ENCODE measurements at places on chromosomes 11 and 22.

DNA sequence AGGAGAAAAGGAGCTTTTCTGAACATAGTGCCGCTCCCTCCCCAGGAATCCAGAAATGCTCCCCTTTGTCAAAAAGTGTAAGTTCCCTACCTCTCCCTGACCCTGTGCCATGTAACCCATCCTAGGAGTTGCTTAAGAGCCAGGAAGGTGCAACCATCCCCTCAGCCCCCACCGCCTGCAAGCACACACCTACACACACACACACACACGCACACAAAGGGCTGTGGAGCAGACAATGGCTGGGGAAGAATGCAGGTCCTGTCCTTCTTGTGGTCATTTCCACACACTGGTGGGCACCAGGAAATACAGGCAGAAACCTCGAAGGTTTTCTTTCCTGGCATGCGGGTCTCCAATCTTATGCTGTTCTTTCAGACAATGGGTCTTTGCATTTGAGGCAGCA is 1.2 kb downstream of the P2RX3 start:
- no peak for DNase-seq

GRCh38 chr11:78737891-78738290 is 163.2 kb upstream of the NARS2 start:
- peak; percentile 6 for DNase-seq

DNA sequence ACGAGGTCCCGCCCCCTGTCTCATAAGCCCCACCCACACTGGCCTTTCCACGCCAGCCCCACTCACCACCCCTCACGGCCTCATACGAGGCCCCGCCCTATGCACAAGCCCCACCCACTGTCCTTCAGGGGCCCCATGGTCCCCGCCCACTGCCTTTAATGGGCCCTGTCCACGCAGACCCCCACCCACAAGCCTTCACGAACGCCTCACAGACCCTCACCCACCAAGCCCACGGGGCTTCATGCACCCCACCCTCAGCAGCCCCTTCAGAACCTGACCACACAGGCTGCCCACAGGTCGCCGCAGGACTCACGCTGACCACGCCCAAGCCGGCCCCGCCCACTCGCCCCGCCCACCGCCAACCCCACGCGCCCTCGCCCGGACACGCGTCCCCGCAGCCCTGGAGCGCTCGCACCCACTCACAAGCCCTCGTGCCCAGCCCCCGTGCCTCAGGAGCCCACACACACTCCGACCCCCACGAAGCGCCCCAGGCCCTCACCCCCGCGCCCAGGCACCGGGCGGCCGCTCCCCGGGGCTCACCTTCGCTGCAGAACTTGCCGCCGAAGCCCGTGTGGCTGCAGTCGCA is 10.5 kb downstream of the NRXN2 start:
- DNase-seq, result no peak

DNA sequence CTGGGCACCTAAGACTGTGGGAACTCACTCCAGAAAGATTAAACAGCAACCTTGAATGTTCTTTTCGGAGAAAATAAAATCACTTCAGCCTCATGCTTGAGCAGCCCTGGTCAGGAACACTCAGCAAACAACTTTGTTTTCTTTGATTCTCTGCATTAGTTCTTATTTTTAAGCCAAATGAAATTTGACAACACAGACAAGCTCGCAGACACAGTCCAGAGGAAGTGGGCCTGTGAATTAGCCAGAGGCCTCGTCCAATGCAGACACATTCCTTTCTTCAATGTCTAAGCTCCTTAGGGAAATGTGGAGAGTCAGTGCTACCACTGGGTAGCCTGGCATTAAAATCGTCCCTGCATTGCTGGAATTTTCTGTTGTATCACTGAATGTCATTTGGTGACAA is 62.9 kb upstream of the CSNK2A3 start:
- DNase-seq, result no peak

GRCh38 chr22:38955250-38955905 is 2.0 kb upstream of the APOBEC3A start:
- DNase-seq, result no peak

- DNase-seq, result no peak
Measured at GRCh38 chr11:2300936-2301630, 635 bp downstream of the C11orf21 start.

DNA sequence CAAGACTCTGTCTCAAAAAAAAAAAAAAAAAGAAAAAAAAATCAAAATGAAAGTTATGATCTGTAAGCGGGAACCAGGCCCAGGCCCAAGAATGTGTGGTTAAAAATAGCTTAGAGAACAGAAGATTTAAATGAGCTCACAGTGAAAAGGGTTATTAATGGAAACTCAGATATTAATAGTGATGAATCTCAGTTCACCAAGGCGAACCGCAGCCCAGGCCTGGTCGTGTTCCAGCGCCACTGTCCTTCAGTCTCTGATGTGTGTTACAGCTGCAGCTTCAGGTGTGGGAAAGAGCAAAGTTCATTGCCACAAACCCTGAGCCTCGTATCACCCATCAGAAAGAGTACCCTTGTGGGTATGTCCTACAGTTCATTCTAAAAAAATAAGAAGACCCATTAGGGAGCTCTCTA is 107.1 kb downstream of the GAB2 start:
- DNase-seq, result no peak

DNA sequence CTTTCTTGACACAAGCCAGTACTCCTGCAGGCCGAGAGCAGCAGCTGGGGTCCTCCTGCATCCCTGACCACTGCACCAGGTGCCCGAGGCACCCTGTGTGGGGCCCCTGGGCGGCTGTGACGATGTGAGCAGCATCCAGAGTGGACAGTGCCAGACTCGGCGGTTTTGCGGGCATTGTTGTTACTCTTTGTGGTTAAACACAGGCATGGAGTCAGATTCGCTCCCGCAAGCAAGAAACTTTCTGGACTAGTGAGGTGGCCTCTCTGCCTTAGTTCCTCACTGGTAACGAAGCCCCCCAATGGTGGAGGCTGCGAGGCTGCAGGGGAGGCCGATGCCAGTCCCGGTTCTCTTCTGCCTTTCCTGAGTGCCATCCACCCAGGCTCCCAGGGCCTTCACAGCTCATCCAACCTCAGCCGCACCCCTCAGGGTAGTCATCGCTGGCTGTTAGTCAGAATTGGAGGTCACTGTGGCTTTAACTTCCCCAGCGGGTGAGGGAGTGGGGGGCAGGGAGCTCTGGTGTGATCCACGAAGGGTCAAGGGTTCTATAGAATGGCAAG is 3.7 kb upstream of the CLDN5 start:
- no peak for DNase-seq

DNA sequence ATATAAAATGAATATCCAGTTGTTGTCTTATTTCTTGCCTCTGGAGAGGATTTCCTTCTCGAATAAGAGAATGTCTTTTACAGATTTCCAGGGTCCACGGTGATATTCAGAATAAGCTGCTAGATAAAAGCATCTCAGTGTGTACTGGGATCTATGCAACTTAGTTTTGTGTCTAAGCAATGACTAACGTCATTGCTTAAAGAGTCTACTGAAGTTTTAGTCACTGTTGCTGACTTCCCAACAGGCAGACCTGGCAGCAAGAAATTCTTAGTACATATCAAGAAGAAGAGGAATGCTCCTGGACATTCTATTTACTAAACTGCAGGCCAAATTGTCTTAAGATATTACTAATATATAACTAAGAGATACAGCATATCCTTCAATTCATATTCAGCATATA is 70.3 kb downstream of the SOX6 start:
- DNase-seq, result no peak

GRCh38 chr11:1490651-1491050 is 4.1 kb upstream of the MOB2 start:
- no peak for DNase-seq

GRCh38 chr11:110173811-110174644 is 80.8 kb downstream of the ZC3H12C start:
- DNase-seq, result no peak

GRCh38 chr11:108963118-108963517 is 298.2 kb downstream of the DDX10 start:
- no peak for DNase-seq

- peak; percentile 45 for DNase-seq
Measured at GRCh38 chr22:39592081-39593065, 21.8 kb downstream of the CACNA1I start.

DNA sequence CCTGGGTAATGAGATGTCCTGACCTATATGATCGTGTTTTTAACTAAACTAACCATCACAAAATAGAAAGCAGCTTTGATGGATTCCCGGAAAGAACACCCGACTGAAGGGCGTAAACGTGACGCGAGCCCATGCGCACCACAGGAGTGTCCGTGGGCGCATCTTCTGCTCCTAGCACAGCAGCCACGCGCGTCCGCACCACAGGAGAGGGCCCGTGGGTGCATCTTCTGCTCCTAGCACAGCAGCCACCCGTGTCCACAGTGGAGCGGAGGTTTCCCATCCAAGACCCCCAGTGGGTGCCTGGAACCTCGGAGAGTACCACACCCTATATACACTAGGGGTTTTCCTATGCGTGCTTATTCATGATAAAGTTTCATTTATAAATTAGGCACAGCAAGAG is 36.1 kb upstream of the NRIP3 start:
- DNase-seq, result no peak

- DNase-seq, result no peak
Measured at GRCh38 chr22:38820020-38820419, 23.8 kb downstream of the NPTXR start.

GRCh38 chr11:130118636-130119387 is 40.8 kb upstream of the ST14 start:
- no peak for DNase-seq

- DNase-seq, result no peak
Measured at GRCh38 chr11:134466156-134466555, 54.1 kb upstream of the B3GAT1 start.

- no peak for DNase-seq
Measured at GRCh38 chr11:23551706-23552105, 691.4 kb upstream of the CCDC179 start.

Data from AG04450 (cell line).